Amygdala (tissue), 56 donors: ENCODE measurements at places on chromosomes 16 and 17.

DNA sequence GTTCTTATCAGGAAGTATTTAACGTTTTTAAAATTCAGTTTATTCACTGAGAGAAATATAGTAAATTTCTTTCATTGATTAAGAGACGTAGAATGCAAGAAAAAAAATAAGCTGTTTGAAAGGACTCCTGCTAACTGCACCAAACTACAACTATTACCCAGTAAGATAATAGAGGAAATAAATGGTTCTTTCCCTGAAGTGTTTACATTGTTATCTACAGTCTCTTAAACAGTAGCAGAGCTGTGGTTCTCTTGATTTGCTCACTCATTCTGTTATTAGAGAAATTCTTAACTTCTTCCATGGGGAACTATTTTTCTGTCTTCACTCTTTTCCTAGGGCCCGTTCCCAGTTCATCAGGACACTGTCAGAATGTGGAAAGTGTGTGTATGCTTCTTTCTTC is 973.0 kb downstream of the KCNJ2 start:
- DNase-seq, result no peak

- no peak for DNase-seq
Measured at GRCh38 chr16:79909571-79909970, 309.0 kb upstream of the MAF start.

DNA sequence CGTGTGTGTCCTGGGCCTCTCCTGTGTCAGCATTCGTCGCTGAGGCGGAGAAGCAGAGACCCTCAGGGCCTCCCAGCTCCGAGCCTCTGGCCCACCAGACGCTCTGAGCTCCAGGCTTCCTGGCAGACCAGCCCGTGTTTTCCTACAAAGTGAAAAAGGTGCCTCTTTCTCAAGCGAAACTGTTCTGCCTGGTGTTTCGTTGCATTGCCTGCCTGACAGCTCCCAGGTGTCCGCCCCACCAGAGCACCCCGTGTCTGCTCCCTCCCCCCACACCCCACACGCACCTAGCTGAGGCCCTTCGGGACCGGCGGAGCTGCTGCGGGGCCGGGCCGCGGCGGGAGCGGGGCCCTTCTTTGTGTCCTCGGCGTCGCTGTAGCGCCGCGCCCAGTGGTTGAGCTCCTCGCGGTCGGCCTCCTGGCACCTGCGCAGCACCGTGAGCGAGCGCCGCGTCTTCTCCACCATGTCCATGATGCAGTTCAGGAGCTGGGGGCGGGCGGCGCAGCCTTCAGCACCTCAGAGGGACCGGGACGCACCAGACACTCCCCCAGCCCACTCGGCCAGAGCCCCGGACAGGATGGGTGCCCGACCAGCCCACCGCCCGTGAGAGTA is 14.7 kb upstream of the PABPN1L start:
- no peak for DNase-seq

GRCh38 chr16:72977127-72977526 is 70.8 kb downstream of the ZFHX3 start:
- no peak for DNase-seq
